ENCODE measurements at places on chromosomes 3 and 15.

DNA sequence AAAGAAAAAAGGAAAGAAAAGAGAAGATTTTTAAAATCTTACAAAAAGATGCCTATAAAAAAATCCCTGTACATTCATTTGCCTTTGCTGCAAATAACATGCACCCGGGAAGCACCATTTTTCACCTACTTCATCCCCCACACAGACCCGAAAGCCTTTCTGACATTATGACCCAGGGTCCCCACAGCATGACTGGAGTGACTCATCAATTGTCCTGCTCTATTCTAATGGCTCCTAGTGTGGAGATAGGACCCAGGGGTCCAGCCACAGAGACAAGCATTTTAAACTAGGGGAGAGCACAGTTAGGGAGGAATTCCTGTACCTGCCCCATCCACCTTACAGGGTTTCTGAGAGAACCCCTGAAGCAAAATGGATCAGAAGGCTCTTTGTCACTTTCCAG, 14.7 kb upstream of the PXYLP1 start:
- DNase-seq, result no peak

DNA sequence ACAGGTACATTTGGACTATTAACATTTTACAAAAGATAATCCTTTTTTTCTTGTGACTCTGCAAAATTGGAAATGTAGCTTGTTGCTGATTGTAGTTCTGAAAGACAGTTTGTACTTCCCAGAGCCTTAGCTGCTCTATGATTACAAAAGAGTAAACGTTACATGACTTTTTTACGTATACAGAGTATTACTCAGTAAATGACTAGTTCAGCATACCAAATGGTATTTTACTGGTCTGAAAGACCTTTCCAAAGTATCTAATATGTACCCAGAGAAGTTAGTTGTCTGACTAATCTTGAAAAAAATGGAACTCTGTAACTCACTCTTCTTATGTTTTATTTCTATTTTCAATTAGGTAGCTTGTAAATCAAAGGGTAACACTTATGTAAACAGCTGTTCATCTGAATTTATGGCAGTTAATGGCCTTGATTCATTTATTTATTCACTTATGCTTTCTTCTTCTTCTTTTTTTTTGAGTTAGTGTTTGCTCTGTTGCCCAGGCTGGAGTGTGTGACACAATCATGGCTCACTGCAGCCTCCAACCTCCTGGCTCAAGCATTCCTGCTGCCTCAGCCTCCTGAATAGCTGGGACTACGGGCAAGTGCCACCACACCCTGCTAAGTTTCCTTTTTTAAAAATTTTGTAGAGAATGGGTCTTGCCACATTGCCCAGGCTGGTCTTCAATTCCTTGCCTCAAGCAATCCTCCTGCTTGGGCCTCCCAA, 151.7 kb downstream of the C3orf38 start:
- no peak for DNase-seq

- no peak for DNase-seq
Measured at GRCh38 chr3:195806916-195807231, 4.9 kb downstream of the MUC4 start.

DNA sequence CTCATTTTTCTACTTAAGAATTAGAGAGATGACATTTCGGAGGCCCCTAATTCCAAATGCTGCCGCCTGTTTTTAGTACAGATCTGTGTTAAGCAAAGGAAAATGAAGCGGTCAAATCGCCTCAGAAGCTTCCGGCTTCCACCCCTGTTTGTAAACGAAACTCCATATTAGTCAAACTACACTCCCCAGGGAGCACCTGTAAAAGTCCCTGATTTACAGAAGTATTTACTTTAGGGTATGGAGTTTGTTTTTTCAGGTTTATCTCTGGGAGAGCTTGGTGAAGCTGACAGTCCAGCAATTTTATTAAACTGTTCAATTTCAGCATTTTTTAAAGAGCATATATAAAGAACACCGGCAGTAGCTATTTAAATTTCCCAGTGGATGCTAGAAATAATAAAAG, 319.8 kb downstream of the FHIT start:
- DNase-seq, result no peak

DNA sequence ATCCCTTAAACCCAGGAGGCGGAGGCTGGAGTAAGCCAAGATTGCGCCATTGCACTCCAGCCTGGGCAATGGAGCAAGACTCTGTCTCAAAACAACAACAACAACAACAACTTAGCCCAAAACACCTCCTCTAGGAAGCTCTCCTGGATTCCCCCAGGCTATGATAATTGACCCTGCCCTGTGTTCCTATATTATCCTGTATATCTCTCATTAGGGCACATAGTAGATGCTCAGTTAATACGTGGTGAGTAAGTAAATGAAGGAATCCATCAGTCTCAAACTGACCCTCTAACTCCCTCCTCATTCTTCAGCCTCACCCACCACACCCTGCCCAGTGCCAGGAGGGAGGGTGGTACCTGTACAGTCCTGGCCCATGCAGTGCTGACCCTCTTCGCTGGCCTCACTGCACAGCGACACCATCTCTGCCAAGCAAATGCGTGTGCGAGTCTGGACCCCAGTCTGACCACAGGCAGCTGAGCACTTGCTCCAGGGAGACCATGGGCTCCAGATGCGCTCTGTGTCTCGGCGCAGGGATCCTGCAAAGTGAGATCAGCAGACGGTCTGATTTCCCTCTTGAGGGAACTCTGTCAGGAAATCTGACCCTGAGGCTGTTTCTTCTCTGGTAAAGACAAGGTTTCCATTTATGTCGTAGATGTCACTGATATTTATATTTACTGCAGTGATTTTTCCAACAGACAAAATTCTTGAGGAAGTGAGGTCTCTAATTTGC, 6.2 kb downstream of the CILP start:
- no peak for DNase-seq

GRCh38 chr3:37310666-37311050, 136.3 kb upstream of the LRRFIP2 start:
- DNase-seq, result no peak

DNA sequence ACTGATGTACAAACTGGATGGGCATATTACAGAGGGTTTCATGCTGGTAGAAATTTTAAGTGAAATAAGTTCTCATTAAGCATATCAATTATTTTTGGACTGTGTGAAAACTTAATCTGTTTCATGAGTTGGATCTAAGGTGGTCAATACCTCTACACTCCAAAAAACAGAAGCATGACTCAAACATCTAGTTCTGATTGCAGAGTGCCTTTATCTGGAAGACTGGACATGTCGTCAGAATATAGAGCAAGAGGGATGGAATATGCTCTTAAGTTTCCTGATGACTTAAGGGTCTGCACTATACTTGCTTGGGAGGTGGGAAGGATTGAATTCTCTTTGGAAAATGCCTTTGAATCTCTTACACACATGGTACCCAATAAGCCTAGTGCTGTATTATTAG, 138.3 kb downstream of the LPP start:
- no peak for DNase-seq

DNA sequence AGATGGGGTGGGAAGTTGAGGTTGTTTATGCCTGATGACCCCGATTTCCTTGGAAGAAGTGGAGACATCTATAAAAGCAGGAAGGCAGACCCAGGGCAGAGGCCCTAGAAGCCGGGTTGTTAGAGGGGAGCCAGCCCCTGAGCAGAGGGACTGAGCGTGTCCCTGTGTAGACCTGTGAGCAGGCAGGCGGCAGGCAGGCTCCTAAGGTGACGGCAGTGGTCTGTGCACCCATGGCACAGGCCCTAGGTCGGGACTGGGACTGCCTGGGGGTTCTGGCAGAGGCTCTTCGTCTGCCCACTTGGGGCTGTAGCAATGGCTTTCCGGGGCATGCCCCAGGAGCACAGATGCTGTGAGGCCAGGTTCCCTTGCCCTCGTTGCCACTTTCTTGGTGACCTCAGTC, 9.9 kb downstream of the SEMA4B start:
- no peak for DNase-seq

- no peak for DNase-seq
Measured at GRCh38 chr3:55446850-55447249, 40.3 kb downstream of the WNT5A start.

DNA sequence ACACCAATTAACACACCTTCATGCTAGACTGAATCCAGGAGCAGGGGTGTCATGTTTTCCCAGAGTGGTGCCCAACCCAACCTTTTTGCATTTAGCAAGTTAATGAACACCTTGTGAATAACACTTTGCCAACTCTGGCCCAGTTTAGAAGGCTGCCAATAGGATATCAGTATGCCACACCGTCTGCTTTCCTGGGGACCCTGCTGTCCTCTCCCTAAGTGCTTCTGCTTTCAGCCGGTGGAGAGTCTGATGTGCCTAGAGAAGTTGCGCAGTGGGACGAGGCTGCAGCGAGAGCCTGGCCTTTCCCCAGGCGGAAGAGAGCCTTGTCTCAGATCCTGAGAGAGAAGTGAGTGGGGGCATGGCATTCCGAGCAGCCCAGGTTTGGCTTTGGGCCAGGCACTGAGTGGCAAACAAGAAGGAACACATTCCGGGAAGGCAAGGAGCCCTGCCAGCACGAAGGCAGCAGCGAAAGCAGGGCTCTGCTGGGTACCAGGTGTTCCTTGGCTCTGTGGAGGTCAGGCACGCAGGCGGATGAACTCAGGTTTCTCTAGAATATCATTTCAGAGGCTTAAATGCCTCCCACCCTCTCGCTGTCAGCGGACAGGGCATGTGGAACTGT, 36.9 kb downstream of the SENP8 start:
- DNase-seq, result no peak

DNA sequence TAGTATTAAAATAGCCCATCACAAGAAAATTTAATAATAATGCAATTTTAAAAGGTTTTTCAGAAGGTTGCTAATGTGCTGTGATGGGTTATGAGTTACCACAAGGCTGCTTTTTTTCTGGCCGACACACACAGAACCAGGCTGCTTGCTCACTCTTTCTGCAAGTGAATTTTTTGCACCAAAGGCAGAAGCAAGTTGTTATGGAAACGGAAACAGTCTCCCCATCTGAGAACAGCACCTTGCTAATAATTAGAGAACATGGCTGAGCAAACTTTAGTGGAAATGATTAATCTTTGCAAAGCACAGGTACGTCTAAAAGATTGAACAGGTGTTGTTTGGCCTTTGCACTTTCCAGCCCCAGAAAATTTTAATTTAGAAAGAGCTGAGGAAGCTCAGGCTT, 51.0 kb downstream of the CACNA2D3 start:
- DNase-seq, result no peak

- DNase-seq, result no peak
Measured at GRCh38 chr3:149806171-149806778, 6.7 kb upstream of the RNF13 start.

DNA sequence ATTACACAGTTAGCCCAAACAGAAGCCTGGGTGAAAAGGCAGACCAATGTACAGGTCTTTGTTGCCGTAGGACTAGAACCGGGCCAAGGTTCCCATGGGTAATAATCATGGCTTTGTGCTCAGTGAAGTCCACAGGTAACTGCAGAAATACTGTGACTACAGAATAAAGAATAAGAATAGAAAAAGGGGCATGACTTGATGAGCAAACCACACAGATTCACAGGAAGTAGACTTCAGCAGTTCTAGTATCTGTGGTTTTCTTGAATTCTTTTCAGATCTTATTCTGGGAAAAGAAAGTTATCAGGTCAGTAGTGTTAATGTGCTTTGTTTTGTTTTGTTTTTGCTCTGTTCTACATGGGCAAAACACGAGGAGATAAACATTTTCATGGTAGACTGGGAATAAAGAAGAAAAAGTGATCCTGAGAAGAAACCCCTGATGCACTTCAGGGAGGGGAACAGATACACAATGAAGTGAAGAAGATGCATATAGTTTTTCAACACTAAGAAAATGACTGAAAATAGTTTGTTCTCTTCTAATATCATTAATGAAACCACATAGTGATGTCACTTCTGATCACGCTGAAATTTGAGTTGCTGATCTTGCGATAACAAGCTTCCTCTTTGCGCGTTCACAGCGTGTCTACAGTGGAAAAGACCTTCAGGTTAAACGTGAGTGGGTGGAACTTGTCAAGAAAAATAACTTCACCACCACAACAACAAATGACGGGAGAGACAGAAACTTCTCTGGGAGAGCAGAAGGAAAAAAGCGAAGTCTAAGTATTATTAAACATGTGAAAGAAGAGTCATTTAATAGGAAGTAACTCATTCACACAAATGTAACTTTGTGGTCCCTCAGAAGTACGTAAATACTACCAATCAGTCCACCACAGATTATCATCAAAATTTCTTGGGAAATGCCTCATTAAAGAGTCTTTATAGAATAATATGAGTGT, 315.8 kb upstream of the SATB1 start:
- DNase-seq, result peak; percentile 41

- DNase-seq, result no peak
Measured at GRCh38 chr3:17044855-17045254, 160.1 kb downstream of the PLCL2 start.

DNA sequence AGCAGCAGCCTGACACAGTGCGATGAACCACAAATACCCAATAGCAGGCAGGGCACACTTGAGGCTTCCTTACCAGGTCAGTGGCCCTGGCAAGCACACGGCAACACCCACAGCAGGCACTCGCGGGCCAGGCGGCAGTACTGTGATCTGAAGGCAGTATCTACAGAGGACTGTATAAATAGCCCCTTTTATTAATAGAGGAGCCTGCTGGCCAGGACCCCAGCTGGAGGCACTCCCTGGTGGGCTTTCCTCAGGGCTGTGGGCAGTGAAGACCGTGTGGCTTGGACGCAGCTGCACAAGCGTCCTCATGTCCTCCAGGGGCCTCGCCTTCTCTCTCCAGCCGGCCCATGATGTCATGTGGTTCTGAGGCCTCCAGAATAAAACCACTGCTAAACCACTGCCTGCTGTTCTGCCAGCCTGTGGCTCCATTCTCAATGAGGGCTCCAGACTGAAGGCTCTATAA, 44.1 kb downstream of the LRIG1 start:
- DNase-seq, result no peak

DNA sequence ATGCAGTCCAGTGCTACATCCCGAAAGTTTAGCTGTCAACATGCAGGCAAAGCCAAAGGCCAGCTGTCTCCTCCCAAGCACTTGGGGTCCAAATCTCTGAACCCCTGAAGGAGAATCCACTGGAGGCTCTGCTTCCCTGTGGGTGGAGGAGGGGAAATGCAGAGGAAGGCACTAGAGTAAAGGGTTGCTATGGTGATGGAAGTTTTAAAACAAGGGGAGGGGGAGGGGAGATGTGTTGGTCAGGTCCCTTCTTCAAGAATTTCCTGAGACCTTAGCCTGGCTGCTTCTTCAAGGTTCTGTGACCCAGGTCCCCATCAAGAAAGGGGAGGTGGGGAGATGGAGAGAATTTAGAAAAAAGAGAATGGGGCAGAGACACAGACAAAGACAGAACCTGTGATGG, 2.3 kb downstream of the CAMKV start:
- DNase-seq, result no peak

GRCh38 chr3:111741181-111741580, 117.9 kb upstream of the PHLDB2 start:
- no peak for DNase-seq

DNA sequence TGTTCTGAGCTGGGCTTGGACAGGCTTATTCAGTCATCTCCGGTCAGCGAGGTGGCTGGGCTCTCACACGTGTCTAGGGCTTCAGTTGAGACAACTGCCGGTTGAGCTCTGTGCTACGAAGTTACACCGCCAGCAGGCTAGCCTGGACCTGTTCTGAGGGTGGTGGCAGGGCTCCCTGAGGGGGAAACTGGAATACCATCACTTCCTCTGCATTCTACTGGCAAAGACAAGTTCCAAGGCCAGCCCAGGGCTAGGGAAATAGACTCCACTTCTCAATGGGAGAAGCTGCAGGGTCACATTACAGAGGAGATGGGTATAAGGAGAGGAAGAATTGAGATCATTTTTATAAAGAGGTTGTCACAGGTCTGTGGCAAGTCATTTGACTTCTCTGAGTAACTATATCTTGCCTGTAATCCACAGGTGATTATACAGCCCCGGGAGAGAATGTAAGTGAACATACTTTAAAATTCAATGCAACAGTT, 106.8 kb upstream of the IL12A start:
- no peak for DNase-seq
